ENCODE measurements at places on chromosomes 4 and X. TPM values are rescaled to one million over a fixed set of nuclear protein-coding genes. Genes with fewer than 3 reads are reported as not detected.

- ATAC-seq: no peak
Measured at GRCh38 chr4:31649878-31650277, 929.7 kb downstream of the PCDH7 start.

- no peak for ATAC-seq
Measured at GRCh38 chr4:73415807-73416238, 11.7 kb downstream of the ALB start.

GRCh38 chr4:123786920-123787319 lies 390.3 kb downstream of the SPRY1 start:
- ATAC-seq: no peak

GRCh38 chrX:72276478-72276953 lies 532 bp downstream of the RPS4X start:
- no peak for ATAC-seq

DNA sequence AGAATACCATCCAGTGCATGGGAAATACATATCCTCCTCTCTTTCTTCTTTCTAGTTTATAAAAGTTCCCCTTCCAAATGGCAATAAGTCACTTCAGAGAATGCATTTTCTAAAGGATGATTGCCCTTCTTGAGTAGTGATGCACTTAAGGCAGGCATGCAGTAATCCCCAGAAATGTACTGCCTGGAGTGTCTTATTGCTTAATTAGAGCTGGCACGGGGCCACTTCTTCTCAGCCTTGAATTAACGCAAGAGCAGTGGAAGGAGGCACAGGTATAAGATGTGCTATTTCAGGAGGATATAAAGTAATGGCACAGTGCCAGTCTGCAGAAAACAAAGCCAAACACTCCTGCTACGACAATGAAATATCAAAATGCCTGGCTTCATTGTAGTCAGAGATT lies 371.4 kb upstream of the FAM241A start:
- ATAC-seq: no peak

DNA sequence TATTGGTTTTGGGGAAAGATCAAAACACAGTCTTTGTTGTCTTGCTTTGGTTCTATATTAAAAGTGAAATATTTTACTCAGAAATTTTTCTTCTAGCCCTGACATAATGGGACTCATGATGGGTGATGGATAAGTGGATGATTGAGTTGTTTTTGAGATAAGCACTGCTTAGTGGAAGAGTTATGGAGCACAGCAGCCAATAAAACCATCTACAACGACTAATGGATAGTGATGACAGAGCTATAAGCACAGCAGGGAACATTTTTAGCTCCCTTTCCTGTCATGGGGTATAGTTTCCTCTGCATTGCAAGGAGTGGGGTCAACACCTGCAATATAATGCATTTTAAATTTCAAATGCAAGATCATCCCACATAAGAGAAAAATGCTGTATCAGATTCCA lies 812.4 kb downstream of the STPG2 start:
- peak; percentile 88 for ATAC-seq

- no peak for ATAC-seq
Measured at GRCh38 chrX:85977218-85977617, 70.1 kb downstream of the CHM start.

DNA sequence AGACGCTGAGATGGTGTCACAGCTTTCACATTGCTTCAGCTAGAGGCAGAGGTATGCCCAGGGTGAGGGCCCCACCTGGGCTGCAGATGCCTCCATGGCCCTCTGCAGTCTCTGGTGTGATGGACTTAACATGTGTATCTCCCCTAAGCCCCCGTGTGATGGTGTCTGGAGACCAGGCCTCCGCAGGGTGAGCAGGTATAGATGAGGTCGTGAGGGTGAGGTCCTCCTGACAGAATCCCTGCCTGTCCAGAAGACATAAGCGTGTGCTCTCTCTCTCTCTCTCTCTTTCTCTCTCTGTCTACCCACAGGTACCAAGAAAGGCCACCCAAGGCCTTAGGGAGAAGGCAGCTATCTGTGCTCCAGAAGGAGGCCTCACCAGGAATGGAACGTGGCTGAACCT lies 50.9 kb downstream of the CPZ start:
- no peak for ATAC-seq

- ATAC-seq: no peak
Measured at GRCh38 chrX:95040104-95040503, 1366.1 kb downstream of the FAM133A start.

- ATAC-seq: no peak
Measured at GRCh38 chr4:160136021-160136420, 1033.1 kb downstream of the RAPGEF2 start.

DNA sequence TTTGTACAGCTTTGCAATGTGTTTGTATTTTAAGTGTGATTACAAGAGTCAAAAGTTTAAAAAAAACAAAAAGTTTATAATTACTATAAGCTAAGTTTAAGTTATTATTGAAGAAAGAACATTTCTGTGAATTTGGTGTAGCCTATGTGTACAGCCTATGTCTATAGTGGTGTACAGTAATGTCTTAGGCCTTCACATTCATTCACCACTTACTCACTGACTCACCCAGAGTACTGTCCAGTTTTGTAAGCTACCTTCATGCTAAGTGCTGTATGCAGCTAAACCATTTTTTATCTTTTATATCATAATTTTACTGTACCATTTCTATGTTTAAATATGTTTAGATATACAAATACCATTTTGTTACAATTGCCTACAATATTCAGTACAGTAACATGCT lies 182.3 kb downstream of the RPA4 start:
- ATAC-seq: no peak

DNA sequence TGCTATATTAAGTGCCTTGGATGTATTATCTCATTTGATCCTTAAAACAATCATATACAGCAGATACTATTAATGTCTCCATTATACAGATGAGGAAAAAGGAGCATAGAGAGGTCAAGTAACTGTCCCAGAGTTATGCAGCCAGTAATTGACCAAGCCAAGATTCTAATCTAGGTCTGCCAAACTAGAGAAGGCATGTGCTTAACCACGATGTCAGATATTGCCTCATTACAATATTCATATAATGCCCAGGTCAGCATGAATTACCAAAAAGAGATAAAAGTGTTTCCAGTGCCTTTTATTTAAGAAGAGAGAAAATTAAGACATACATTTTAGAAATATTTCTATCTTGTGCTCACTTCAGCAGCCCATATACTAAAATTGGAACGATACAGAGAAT lies 7.1 kb downstream of the ARHGEF6 start:
- no peak for ATAC-seq

- no peak for ATAC-seq
Measured at GRCh38 chr4:156705311-156705710, 266.3 kb downstream of the PDGFC start.

- ATAC-seq: no peak
Measured at GRCh38 chr4:601612-602558, 23.5 kb upstream of the PDE6B start.

DNA sequence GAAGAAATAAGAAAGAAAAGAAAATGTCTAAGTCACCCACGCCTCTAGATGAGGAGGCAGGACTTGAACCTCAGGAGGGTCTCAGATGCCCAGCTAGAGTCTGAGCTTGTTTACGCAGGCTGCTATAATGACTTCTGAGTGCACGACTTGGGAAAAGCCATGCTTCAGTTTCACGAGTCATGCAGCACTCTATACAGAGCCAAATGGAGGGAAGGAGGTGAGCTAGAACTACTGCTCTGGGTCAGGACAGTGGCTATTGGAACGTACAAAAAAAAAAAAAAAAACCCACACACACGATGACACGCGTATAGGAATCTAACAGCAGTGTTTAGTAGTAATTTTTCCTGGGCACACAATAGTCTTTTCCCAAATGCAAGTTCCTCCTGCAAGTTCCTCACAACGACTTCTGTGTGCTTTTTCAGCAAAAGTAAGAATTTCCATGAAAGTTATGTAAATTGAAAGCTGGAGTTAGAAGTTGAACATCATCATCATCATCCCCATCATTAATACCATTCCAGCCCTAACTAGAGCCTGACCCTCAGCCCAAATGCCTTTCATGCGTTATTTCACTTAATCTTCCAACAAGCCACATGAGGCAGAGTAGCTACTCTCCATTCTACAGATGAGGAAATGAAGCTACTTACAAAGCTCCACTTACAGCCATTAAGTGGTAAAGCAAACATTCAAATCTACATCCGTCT lies 36.6 kb downstream of the IRF2 start:
- ATAC-seq: peak; percentile 63

DNA sequence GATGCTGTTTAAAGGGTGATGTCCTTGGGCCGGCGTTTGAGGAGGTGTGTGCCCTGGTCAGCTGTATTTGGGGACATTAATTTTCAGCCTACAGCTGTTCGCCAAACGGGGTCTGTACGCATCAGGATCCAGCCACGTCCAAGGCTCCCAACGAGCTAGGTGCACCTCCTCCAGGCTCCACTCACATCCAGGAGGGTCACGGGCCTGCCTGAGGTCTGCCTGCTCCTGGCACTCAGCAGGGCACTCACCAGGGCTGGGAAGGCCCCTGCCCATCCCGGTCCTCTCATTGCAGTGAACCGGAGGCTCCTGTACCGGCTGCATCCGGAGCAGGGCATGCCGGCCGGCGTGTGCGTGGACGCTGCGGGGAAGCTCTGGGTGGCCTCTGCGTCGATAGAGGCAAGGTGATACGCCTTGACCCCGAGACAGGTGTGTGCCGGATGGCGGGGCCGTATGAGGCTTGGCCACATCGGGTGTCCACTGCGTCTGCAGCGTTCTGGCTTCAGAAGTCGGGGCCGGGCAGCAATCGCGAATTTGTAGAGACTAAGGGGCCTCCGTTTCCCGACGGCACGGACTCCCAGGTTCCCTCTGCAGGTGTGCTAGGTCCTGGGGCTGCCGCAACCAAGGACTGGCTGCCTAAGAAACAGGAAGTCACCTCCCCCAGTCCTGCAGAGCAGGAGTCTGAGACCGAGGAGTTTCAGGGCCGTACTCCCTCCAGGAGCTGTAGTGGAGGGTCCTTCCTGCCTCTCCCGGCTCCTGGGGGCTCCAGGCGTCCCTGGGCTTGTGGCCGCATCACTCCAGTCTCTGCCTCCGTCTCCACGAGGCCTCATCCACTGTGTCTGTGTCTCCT lies 27.5 kb upstream of the PLCXD1 start:
- no peak for ATAC-seq

- no peak for ATAC-seq
Measured at GRCh38 chr4:53574528-53574927, 16.8 kb downstream of the LNX1 start.

The AFF2 gene
- 16.5 TPM for total RNA-seq

The BEX2 gene
- total RNA-seq: 2.4 TPM

The ADH7 gene
- not detected for total RNA-seq

The NUDT10 gene
- total RNA-seq: 17.7 TPM

The PCYT1B gene
- total RNA-seq: 1.3 TPM

The SPANXN3 gene
- not detected for total RNA-seq

The TEC gene
- 0.05 TPM for total RNA-seq

All from motor neuron (in vitro differentiated cells).